ENCODE measurements at places on chromosomes 11 and 22. TPM values are rescaled to one million over a fixed set of nuclear protein-coding genes. Genes with fewer than 3 reads are reported as not detected.

- DNase-seq: no peak
Observed at GRCh38 chr11:78542007-78542406, 32.7 kb downstream of the NARS2 start.

DNA sequence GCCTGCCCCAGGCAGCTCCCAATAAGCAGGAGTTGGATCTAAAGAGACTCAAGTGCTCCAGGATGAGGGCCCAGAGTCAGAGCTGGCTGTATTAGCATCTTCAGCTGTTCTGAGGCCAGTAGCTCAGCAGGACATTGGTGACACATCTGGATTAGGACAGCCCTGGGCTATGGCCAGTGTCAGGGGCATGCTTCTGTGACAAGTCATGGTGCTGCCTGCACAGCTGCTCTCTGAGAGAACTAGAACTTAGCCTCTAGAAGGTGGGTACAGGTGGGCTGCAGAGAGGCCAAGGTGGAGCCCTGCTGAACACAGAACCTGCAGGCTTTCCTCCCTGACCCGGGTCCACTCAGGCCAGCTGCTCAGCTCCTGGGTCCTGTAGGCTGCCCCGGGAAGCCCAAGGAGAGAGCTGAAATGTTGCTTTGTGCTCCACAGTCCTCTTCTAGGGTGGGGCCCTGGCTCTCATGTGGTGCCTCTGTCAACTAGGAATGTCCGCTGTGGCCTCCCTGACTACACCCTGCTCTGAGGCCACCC, 426.9 kb downstream of the SOX6 start:
- no peak for DNase-seq

C11orf87 gene
- total RNA-seq: 0.69 TPM

- peak; percentile 18 for DNase-seq
Observed at GRCh38 chr11:1298695-1299492, 10.5 kb downstream of the TOLLIP start.

GRCh38 chr11:68439355-68440065, 21.0 kb upstream of the PPP6R3 start:
- no peak for DNase-seq

GRCh38 chr22:38142606-38143005, 32.1 kb upstream of the BAIAP2L2 start:
- no peak for DNase-seq

A4GALT gene
- 6.0 TPM for total RNA-seq

CLDN5 gene
- 47.5 TPM for total RNA-seq

ALDH3B2 gene
- 19.1 TPM for total RNA-seq

DNA sequence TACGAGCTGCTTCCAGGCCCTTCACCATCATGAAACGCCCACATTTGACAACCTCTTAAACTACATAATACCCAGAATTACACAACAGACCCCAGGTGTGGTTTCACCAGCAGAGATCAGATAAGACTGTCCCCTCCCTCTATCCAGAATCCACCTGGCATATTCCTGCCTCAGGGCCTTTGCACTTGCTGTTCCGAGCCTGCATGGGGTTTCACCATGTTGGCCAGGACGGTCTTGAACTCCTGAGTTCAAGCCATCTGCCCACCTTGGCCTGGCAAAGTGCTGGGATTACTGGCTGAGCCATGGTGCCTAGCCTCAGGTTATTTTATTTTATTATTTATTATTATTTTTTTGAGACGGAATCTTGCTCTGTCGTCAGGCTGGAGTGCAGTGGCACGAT, 73.4 kb downstream of the FBXO7 start:
- DNase-seq: no peak

DNA sequence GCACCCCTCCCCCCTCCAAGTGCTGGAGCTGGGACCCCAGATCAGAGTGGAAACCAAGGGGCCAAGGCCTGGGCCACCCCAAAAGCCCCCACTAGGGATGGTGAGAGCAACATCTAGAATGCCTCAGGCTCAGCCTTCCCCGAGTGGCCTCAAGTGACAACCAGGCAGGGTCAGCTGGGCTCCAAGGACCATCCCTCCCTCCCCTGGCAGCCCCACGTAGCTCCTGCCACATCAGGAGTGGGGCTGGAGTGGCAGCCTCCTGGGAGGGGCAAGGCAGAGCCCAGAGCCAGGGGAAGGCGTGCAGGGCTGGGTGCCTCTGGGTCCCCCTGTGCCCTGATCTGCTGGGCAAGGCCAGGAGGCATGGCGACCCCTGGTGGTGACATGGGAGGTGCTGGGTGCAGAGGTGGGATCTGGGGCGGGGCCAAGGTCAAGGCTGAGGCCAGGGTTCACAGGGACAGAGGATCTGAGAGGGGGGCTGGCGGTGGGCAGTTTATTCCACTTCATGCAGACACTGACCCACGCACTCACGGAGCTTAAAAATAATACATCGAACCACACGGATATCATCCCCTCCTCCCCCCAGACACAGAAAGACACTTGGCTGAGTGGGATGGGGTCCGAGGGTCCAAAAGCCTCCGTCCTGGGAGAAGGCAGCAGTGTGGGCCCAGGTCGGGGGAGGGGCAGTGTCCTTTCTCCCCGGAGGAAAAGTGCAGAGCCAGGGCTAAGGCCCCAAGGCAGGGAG, 15.8 kb upstream of the EHD1 start:
- DNase-seq: peak; percentile 11

- no peak for DNase-seq
Observed at GRCh38 chr11:112525844-112526590, 265.4 kb upstream of the PLET1 start.

DNA sequence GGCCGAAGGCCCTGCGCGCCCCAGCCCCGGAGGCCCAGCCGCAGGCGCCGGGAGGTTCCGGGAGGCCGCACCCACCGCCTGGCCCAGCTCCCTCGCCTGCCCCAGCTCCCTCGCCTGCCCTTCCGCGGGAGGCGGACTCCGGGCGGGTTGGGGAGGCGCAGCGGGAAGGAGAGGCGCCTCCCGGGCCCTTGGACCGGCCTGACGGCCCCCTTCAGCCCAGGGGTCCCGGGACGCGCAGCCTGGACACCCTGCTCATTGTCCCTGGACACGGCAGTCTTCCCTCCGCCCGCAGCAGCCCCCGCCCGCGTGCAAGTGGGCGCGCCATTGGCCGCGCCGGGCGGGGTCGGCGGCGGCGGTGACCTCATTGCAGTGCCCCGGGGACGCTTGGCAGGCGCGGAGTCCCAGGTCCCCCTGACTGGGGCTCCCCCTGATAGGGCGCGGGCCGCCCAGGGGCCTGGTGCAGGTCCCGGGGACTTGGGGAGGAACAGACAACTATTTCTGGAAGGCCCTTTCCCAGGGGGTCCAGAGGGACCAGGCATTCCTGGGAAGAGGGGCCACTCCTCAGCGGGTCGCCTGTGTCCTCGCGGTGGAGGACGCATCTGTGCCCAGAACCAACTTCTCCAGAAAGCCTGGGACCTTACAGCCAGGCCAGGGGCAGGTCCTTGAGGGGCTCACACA, 501 bp downstream of the CD151 start:
- no peak for DNase-seq

DNA sequence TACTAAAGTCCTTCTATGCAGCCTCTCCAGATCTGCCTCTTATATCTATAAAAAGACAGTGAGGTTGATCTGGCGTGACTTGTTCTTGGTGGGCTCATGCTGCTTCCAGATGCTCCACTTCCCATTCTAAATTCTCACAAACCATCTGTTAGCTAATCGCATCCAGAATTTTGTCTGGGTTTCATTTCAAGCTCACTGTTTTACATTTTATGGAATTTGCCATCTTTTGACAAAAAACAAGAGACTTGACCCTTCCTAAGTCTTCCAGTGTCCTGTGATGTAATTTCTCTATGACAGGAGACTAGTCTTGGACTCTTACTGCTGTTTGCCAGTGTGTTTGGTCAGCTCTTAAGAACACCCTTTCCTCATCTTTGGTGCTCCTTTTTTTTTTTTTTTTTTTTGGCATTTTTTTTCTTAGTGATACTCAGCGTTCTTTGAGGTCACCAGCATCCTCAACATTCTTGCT, 23.0 kb downstream of the CRKL start:
- peak; percentile 90 for DNase-seq

TST gene
- 19.3 TPM for total RNA-seq

OR8D1 gene
- total RNA-seq: not detected

Data from skin of body (tissue), 3 donors.